ENCODE measurements at places on chromosomes 6 and 20.

DNA sequence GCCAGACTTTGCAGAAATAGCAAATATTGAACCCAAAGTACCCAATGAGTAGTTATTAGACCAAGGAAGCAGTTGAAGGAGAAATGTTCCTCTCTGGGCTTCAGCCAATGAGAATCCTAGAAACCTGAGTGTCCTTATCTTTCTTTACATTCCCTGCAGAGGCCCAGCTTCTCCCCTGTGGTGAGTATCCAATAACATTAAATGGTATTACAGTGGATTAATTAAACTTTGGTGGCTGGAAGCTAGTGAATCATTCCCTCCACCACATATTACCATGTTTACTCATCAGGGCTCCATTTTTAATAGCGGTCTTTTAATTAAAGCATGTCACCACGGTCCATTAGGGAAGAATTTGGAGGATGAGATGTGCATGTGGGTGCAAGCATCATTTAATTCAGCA, 74.0 kb downstream of the UNC5CL start:
- DNase-seq: no peak

- no peak for DNase-seq
These were observed 420.5 kb downstream of the MAFB start for GRCh38 chr20:40268321-40269075.

DNA sequence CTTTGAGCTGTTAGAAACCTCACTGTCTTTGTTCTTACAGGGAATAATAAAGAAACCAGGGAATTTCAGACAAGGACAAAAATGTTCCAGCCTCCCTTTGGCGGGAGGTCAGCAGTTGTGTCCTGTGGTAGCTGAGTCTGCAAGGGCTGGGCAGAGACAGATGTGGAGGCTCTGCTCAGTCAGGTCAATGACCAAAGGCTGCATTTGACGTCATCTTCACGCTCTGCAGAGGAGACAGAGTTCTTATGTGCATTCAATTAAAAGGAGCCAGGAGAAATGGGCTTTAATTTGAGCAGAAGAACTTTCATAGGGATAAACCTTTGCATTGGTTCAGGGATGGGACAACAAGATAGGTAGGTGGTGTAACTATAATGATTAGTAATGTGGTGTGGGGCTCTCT, 45.1 kb upstream of the FOXA2 start:
- no peak for DNase-seq

GRCh38 chr20:6626805-6627204, 140.7 kb upstream of the BMP2 start:
- DNase-seq: no peak

- DNase-seq: no peak
These were observed 44.3 kb downstream of the HDGFL1 start for GRCh38 chr6:22613695-22614094.

- DNase-seq: no peak
These were observed 20.6 kb upstream of the LCA5 start for GRCh38 chr6:79557673-79558467.

DNA sequence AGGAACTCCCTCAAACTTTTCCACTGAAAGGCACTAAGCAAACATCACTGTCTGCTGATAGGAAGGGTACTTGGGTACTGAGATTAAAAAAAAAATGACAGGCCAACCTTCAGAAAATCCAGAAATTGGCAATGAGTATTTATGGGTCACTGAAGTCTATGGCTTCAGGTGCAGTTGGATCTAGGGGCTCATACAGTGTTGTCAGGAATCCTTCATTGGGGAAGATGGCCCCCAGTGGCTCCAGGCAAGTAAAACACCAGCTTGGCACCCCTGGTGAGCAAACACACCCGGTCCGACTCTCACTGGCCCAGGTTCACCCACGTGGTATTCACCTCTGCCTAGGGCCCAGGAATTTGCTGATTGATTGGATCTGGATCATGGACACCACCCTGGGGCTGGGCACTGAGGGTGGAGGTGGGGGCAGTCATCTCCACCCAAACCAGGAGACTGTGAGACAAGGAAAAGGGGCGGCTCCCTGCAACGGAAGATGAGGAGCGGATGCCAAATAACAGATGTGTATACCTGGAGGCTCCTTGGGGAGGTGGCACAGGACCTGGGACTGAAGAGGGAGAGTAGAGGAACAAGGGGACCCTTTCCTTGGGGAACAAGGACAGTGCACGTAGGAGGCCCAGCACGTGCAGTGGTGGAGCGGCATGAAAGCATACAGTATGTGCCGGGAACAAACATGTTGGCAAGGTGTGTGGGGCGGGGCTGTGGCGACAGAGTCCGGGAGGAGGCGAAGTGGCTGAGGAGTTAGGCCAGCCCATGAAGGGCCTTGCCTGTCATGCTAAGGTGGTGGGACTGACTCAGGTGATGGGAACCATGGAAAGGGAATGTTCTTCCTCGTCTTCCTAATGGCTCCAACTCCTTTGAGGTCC, 4.7 kb downstream of the SLC2A10 start:
- DNase-seq: no peak

- DNase-seq: no peak
These were observed 566.6 kb upstream of the CITED2 start for GRCh38 chr6:139940741-139941729.

DNA sequence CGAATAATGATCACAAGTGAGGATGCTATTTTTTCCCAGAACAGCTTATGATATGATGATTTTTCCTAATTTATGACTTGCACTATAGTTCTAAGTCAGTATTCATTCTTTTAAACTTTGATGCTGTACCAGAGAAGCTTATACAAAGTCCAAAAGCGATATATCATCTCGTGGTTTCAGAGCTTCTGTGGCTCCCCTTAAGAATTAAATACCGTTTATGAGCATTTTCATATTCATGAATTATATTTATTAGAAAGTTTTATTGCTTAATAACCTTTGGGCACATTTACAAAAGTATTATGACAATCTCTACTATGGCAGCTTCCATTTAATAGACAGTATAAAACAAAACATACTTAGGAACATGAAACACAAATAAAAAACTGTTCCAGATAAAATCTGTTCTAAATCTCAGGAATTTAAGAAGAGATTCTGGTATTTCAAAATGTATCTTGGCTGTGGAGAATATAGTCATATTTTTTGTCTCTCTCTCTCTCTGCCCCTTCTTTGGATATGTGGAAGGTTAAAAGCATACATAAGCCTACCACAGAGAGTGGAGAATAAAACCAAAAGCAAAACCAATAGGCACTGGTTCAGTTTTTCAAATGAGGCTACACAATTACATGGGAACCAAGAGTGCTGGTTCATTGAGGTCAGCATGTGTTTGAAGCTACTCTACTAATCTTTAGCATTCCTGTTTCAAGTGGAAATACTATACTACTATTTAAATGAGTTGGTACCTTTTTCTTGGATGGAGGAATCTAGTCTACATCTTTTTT, 884.5 kb upstream of the GJE1 start:
- DNase-seq: no peak

DNA sequence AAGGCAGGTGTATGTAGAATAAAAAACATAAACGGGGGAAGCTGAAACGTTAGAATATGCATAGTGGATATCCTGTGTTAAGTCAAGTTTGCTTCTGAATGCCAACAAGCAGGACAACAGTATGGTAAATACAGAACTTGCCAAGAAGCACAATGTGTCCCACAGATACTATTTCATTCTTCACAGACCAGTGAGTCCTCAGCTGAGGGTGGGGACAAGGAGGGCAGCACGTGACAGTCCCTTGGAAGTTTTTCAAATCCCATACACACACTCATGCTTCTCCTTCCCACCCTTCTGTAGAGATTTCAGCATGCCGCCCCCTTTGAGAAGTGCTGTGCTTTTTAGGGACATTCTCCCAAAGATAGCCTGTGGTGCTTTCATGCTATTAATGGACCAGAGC, 268.5 kb upstream of the ECI2 start:
- no peak for DNase-seq

DNA sequence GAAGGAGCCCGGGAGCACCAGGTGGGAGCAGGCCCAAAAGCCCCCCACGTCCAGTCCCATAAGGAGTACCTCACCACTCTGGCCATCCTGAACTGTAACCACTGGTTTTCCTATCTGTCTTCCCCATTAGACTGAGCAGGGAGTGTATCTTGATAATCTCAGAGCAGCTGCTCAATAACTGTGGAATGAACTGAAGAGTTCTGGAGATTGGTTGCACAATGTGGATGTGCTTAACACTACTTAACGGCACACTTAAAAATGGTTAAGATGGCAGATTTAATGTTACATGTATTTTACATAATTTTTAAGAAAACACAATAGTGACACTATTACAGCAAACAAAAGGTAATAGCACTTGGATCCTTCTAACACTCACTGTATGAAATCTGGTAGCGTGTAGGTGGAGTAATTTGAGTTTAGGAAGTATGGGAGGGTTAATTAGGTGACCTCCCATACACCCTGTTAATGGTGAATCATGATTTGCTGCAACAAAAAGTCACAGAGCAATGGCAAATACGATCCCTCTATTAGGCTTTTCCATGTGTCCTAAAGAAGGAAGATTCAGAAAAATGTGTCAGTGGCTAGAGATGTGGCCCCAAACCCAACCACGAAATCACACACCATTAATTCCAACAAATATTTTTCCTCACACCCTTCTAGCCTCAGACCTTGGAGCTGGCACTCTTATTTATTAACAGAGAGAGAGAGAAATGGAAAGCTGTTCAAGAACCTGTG, 18.4 kb downstream of the TRAM2 start:
- no peak for DNase-seq

- no peak for DNase-seq
These were observed 108.7 kb downstream of the MYB start for GRCh38 chr6:135289816-135290215.

GRCh38 chr6:85594197-85594930, 706 bp upstream of the SNX14 start:
- DNase-seq: no peak

DNA sequence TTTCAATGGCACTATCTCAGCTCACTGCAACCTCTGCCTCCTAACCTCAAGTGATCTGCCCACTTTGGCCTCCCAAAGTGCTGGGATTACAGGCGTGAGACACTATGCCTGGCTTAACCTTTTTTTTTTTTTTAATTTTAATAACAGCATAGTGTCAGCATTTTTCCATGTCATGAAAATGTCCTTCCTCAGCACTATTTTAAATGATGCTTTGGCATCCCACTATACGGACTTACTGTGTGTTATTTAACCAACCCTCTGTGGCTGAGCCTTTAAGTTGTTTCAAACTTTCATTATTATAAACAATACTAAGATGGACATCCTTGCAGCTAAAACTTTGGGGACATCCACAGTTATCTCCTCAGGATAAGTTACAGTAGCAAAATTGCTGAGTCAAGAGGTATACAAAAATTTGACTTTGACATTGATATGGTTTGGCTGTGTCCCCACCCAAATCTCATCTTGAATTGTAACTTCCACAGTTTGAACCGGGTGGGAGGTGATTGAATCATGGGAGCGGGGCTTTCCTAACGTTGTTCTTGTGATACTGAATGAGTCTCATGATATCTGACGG, 123.8 kb upstream of the JARID2 start:
- DNase-seq: no peak

- no peak for DNase-seq
These were observed 119.1 kb upstream of the ENPP5 start for GRCh38 chr6:46289898-46290297.

Data from esophagus squamous epithelium (tissue), 5 donors.